ENCODE measurements at places on chromosomes 2 and 18. TPM values are rescaled to one million over a fixed set of nuclear protein-coding genes. Genes with fewer than 3 reads are reported as not detected.

TLX2 gene
- not detected for total RNA-seq

- H3K27me3 ChIP-seq = no peaks in the 10 kb centered on the region
- no peak for DNase-seq
- no peaks in the 10 kb centered on the region for H3K4me1 ChIP-seq
- no peak overlapping the region for H3K27ac ChIP-seq
- no peaks in the 10 kb centered on the region for H3K36me3 ChIP-seq
These were observed 2.4 kb downstream of the SCYGR8 start for GRCh38 chr2:227748079-227748478.

DNA sequence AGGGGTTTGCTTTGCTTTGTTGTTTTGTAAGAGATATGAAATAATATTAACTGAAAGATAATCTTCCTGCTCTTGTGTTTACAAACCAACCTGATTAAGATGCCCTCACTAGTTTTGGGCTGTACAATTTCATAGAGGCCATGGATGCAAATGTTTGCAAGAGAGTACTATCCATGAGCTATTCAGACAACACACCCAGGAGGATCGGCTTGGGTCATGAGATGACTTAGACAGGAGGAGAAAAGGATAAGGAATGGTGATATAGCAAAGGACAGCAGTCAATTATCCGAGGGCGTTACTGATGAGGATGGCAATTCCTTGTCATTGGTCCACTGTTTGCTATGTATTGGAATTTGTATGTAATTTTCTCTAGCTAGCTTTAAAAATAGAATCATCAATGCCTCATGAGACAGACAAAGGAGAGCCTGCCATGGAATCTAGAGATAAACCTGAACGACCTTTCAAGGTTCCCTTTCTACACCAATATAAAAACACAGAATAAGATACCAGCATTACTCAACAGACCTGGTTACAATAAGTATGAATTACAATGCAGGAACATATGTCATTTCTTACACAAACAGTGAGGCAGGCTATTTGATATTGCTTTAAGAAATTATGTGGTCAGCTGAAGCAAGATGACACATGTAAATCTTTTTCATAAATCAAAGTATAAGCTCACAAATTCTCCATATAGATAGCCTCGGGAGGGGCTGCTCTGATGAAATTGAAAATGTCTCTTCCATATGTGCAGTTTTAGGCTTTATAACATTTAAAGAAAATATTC lies 54.4 kb upstream of the SOS1 start:
- H3K27me3 ChIP-seq = no peaks in the 10 kb centered on the region
- no peaks in the 10 kb centered on the region for H3K36me3 ChIP-seq
- H3K27ac ChIP-seq = no peak overlapping the region
- H3K4me3 ChIP-seq = no peak overlapping the region
- no peaks in the 10 kb centered on the region for H3K4me1 ChIP-seq

DNA sequence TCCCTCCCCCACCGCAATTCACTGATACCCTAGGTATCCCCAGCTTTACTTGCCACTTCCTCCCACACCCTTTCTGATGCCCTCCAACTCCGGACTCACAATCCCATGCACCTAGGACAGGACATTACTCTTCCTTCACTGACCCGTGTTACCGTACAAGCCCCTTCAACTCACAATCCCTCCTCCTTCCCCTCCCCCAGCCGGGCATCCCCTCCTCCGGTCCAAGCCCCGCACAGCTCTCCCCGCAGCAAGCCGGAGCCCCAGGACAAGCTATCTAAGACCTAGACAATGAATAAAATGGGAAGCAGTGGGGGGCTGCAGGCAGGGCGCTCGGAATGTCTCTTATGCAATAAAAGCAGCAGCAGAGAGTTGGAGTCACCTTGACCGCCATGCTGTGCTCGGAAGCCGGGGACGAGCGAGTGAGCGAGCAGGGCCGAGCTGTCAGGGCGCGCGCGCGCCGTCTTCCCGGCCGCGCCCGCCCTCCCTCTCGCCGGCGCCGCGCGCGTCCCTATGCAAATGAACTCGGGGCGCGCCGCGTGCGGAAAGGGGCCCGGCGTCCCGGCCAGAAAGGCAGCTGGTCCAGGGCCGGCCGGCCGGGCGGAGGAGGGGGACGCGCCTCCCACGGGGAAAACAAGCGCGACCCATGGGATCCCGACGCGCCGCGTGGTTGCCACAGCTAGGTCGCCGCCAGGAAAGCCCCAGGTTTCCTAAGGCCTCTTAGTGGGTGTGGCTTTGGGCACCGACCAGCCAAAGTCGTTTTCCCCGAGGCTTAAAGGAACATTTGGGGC lies at the start of gene SLC25A12:
TSS of gene SLC25A12 (minus strand) at position 421 of the 788 bp plus-strand sequence. CDS start at position 391, 30 bp downstream.
- peak within 1 kb of the TSS; percentile 69 for H3K4me3 ChIP-seq
- no peaks in the 10 kb centered on the region for H3K36me3 ChIP-seq
- peaks cover 22% of the 10 kb centered on the region for H3K4me1 ChIP-seq
- H3K27me3 ChIP-seq = no peaks in the 10 kb centered on the region
- H3K27ac ChIP-seq = peak within 1 kb of the TSS; percentile 24
- DNase-seq = peak; percentile 64
